ENCODE measurements at places on chromosomes 6 and 20.

DNA sequence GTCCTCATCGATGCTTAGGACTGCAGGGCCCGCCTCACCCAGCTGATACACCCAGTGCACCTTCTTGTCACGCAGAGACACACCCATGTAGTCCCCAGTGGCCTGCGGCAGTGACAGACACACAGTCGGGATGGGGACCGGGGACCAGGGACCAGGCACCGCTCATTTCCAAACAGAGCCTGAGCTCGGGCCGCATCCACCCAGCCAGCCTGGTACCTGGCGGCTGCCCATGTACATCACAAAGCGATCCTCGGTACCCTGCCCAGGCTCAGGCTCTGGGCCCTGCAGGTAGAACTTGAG, 11.5 kb downstream of the ADRM1 start:
- DNase-seq: no peak

DNA sequence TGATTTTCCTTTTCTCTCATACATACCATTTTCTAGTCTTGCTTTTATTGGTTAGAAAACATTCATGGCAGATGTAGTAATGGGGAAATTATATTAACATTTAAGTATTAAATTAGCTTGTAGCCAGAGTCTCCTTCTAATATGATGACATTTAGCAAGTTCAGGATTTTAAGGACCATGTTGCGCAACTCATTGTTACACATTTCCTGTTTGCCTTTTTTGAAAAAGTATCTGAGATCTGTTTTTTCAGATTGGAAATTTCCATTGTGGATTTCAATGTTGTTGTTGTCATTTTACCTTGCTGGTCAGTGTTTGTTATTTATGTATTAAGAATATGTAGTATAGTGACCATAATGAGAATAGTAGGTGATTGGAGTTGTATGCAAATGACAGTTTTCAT, 38.7 kb downstream of the CDKAL1 start:
- DNase-seq: no peak

GRCh38 chr20:17798601-17799000, 98.8 kb downstream of the BANF2 start:
- no peak for DNase-seq

DNA sequence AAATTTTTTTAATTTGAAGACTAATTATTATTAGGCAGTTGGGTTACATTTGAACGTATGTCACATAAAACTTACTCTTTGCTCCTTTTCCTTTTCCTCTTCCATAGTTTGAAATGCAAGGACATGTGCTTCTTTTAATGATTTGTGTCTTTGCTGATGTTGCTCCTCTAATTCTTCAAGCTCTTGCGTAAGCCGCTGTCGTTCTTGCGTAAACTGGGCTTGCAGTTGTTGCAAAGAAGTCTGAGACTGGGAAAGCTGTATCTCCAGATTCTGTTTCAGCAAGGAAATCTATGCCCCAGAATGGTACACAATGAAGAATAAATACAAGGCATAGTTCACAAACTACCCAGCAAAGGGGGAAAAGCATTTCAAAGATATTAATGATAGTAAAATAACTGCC, 45.1 kb upstream of the MCM9 start:
- no peak for DNase-seq

GRCh38 chr6:8108759-8109539, 6.6 kb upstream of the EEF1E1 start:
- DNase-seq: no peak

DNA sequence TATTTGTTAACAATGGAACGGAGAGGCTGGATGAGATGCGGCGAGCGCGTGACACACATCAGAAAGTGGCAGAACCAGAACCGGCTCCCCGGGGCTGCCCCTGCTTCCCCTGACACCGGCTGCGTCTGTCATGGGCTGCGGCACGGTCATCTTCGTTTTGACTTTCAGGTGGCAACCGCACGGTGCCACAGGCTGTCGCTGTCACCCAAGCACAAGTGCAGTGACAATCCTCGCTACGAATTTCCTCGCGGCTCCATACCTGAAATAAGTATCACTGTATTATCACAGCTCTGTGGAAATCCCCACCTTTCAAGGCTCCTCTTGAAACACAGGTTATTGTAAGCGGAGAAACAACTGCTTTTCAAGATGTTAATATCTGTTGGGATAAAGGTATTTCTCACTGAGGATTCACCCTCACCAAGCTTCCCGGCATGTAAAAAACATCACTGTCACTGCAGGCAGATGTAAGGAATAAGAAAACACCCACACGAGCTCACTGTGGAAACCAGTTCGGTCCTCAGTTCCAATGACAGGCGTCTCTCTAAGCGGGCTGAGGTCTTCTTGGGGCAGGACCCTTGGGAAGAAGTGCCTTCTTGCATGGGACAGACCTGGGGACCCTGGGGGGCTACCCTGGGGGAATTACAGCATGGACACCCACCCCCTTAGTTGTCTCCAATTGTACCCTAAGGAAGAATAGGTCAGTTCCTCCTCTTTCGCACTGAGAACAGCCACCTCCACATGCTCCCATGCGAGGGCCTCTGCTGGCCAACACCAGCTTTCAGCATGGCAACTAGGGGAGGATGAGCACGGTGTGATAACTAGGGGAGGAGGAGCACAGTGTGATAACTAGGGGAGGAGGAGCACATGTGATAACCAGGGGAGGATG, 86.3 kb downstream of the DACT2 start:
- DNase-seq: no peak

- no peak for DNase-seq
These were observed 85.6 kb downstream of the ANKRD6 start for GRCh38 chr6:89518352-89519055.

DNA sequence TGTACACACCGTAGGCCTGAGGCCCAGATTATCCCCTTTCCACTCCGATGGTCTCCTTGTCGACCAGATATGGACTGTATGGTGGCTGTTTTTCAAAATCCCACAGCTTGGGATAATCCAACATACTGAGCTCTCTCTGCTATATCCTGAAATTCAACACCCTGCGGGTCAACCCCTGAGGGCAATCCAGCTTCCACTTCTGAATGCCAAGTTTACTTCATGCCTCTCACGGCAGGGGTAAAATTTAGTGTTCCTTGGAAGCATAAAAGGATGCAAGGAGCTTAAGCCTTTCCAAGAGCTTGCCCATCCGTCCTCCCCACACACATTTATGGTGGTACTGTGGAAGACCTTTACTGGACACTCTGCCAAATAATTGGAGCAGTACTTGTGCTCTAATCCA, 90.7 kb downstream of the PLG start:
- DNase-seq: no peak

- no peak for DNase-seq
These were observed 1.9 kb downstream of the RAB32 start for GRCh38 chr6:146545581-146545980.

- DNase-seq: no peak
These were observed 23.5 kb downstream of the PTCHD4 start for GRCh38 chr6:48087448-48087847.

- DNase-seq: no peak
These were observed 138.0 kb downstream of the THBS2 start for GRCh38 chr6:169115632-169116031.

DNA sequence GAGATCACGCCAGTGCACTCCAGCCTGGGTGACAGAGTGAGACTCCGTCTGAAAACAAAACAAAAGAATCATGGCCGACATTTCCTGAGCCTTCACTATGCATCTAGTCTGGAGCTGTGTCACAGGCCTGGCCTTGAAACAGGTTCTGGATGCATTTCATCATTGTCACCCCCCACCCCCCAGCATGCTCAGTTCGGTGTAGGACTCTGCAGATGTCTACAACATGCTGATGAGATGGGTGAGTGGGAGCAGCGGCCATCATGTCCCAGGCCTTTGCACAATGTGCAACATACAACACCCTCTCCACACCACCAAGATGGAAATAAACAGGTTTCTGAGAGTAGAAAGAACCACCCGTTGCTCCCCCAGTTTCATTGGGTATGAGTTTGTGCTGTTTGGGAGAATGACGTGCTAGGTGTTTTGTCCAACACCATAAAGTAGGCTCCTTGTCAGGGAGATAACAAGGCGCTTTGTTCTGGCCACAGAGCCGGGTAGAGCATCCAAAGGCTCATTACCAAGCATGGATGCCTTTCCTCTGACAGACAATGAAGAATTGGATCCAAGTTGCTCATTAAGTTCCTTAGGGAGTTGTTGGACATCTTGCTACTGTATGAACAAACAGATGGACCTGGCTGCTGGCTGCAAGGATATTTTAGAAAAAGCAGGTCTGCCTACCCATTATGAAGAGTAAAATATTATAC, 22.1 kb downstream of the SNHG17 start:
- no peak for DNase-seq

GRCh38 chr20:19256085-19256484, 43.6 kb downstream of the SLC24A3 start:
- DNase-seq: no peak

GRCh38 chr6:93394471-93394870, 24.9 kb downstream of the EPHA7 start:
- no peak for DNase-seq

DNA sequence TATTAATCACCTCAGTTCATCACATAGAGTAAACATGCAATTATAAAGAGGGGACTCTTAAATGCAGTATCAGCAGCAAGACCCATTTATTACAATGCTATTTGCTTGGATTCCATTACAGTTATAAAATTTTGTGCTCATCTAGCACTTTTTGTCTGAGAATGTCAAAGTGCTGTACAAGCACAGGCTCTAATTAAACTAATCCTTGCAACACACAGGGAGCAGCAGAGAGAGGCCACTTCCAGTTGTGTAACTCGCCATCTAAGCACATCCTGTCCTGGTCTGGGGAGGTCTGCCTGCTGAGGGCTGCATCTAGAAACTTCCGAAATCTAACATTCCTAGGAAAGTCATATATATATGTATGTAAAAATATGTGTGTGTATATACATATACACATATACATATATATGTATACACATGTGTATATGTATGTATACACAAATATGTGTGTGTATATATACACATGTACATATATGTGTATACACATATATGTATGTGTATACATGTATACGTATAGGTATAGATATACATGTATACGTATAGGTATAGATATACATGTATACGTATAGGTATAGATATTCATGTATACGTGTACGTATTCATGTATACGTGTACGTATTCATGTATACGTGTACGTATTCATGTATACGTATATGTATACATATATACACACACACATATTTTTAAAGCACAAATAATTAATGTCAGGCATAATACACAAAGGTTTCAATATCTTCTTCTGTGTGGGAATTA, 136.4 kb upstream of the JARID2 start:
- no peak for DNase-seq

- no peak for DNase-seq
These were observed 13.5 kb downstream of the THBS2 start for GRCh38 chr6:169240125-169240524.

GRCh38 chr6:93416571-93417420, 2.6 kb downstream of the EPHA7 start:
- DNase-seq: no peak

- DNase-seq: no peak
These were observed 55.3 kb downstream of the DNAAF9 start for GRCh38 chr20:3352202-3352601.

DNA sequence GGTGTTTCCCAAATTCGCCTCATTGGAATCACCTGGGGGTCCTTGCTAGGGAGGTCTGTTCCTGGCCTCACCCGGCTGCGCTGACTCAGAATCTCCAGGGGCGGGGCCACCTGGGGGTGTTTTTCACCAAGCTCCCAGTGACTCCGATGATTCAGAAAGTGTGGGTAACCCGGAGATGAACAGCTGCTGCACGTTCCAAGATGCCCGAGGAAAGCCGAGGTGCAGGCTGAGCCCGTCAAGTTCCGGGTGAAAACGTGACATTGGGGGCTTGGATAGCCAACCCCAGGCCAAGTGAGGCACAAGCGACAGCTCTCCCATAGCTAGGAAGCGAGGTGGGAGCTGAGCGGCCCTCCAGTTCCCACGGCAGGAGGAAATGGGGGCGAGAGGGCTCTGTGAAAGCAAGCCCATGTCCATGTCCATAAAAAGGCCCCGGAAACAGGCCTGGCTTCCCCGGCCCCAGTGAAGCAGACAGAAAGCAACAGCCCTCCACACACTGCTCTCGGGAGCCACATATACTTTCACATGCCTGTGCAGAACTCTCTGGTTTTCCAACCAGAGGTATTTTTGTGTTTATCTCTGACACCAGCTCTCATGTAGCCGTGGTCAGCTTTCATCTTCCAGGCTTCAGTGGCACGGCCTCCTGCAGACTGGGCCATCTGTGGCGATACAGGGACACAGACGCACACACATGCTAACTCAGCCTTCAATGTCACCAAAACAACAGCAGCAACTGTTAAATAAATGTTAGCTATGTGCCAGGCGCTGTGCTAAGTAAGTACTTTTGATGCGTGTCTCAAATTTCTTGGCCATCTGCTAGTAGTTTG, 90.7 kb upstream of the CCDC28A start:
- DNase-seq: no peak

GRCh38 chr6:78231002-78231401, 578.2 kb downstream of the MEI4 start:
- DNase-seq: no peak

- no peak for DNase-seq
These were observed 15.2 kb upstream of the SLC17A5 start for GRCh38 chr6:73669005-73669404.

DNA sequence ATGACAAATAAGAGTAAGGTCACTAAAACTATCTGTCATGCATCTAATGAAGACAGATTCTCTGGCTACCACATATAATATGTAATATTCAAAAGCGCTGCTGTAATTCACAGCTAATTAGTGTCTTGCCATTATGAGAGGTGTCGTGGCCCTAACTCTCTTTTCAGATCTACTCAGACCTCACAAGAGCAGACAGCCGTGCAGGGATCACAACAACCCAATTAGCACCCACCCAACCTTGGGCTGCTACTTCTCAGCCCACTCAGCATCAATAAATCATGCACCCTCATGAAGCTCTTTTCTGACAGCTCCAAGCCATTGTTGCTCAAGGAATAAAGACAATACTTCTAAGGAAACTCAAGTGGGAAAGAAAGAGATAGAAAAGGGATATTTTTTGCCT, 61.5 kb downstream of the FRK start:
- DNase-seq: no peak

GRCh38 chr6:1602049-1602713, 7.5 kb upstream of the FOXC1 start:
- DNase-seq: no peak

- no peak for DNase-seq
These were observed 27.6 kb downstream of the RPRD1B start for GRCh38 chr20:38061109-38061508.

DNA sequence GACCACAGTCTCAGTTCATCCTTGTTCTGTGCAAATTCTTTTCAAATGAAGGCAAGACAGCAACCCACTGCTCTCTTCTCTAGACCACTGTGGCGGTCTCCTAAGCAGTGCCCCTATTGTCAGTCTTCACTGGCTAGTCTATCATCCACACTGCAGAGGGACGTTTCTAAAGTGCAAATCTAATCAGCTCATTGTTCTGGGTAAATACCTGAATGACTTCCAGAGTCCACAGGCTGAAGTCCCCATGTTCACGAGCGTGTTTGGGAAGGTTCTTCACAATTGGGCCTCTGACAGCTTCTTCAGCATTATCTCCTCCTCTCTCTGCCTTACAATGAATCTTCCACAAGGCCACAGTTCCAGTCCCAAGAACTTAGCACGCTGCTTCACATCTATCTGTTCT, 73.2 kb downstream of the LAMA4 start:
- no peak for DNase-seq

- DNase-seq: no peak
These were observed 39.6 kb upstream of the PRELID3B start for GRCh38 chr20:59082077-59082740.
